Astrocyte of the hippocampus (primary cell): ENCODE measurements at places on chromosomes 3 and 15.
A peak's percentile ranks its signal among the peaks of the same experiment; 100 is the strongest.

DNA sequence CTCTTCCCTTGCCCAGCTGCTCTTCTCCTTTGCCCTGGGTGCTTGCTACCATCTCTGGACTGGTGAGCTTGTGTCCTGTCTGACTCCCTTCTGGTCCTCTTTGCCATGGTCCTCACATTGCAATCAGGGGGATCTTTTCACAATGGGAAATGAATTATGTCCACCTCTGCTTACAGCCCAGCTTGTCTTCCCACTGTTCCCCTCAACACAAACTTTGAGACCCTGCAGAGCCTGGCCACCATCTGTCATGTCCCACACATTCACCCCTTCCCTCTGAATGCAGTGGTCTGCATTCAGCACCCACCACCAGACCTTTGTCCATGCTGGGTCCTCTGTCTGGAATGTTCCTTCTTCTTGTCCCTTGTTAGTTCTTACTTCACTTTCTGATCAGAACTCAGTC lies 100.5 kb downstream of the ABHD5 start:
- DNase-seq = no peak

DNA sequence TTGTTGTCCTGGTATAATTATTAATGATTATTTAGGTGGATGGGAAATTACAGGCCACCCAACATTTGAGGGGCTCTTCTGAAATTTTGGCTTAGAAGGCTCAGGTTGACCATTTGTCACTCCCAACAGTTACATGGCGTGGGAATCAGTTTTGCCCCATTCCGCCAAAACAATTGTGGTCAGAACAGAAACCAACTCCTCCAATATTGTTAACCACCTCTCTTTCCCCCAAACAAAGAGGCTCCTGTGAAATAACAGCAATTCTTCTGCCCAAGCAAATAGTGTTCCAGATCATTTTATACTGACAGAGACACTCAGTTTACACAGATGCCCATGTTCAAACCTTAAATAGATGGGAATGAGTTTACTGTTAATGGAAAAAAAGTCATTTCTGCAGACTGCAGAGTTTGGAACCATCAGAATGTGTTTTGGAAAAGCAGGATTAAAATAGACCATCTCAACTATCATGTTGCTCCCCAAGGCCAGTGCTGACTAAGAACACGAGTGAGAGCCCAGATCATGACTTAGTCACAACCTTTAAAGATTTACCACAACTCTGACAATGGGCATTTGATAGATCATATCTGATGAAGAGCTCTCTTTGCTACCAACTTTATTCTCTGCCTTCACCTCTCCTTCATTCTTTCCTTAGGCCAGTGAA lies 102.1 kb downstream of the DUT start:
- DNase-seq = no peak

- peak; percentile 48 for DNase-seq
Measured at GRCh38 chr3:76028774-76029173, 243.4 kb upstream of the ZNF717 start.

GRCh38 chr3:27880969-27881892 lies 159.1 kb upstream of the EOMES start:
- DNase-seq = no peak

- peak; percentile 89 for DNase-seq
Measured at GRCh38 chr3:54853573-54854404, 74.1 kb downstream of the LRTM1 start.

DNA sequence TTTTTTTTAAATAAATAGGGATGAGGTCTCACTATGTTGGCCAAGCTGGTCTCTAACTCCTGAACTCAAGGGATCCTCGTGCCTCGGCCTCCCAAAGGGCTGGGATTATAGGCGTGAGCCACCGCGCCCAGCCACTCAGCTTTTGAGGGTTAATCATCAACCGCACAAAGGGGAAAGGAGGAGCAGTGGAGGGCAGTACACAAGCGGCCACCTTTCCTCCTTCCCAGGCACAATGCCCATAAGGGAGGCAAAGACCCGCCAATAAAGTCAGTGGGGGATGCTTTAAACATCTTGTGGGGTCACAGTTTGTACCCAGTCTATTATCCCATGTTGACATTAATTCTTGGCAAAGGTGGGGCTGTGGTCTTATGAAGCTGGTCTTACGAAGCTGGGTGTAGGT lies 32.4 kb downstream of the EHD4 start:
- no peak for DNase-seq

DNA sequence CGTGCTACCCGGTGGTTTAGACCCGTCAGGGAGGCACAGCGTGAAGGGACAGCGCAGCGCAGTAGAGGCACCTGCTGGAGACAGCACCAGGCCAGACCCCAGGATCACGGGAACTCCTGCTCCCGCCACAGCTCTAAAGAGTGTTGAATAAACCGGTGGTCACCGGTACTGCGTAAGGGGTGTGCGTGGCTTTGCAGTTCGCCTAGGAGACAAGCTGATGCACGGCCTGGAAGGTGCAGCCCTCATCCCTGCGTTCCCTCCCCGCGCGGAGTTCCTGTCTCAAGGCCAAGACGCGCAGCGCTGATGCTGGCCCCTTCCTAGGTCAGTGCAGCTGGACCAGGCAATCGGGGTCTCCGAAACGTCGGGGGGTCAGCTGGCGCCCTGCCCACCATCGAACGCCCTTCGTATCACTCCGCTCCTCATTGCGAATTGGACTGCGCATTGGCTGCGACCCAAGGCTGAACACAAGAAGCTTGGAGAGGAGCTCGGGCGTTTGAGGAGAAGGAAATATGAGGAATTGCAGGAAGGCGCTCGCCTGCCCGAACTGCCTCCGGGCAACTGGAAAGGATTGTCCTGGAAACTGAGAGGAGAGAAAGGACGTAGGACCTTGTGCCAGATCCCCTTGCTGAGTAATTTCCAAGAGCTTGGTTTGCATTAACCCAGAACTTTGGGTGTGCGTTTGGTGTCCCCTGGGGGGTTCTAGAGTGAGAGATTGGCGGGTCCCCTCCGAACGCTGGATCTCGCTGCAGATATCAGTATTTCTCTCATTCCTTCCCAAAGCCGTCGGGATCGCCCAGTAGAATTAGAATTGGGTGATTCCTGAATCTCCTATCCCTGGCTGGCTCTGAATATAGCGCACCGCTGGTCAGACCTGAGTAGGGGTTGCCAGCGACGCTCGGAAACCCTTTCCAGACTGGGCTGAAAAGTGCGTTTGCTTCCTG lies 2.3 kb upstream of the SOX14 start:
- no peak for DNase-seq

- no peak for DNase-seq
Measured at GRCh38 chr3:190486908-190487607, 26.8 kb upstream of the IL1RAP start.

- no peak for DNase-seq
Measured at GRCh38 chr3:28013864-28014473, 227.4 kb upstream of the CMC1 start.

DNA sequence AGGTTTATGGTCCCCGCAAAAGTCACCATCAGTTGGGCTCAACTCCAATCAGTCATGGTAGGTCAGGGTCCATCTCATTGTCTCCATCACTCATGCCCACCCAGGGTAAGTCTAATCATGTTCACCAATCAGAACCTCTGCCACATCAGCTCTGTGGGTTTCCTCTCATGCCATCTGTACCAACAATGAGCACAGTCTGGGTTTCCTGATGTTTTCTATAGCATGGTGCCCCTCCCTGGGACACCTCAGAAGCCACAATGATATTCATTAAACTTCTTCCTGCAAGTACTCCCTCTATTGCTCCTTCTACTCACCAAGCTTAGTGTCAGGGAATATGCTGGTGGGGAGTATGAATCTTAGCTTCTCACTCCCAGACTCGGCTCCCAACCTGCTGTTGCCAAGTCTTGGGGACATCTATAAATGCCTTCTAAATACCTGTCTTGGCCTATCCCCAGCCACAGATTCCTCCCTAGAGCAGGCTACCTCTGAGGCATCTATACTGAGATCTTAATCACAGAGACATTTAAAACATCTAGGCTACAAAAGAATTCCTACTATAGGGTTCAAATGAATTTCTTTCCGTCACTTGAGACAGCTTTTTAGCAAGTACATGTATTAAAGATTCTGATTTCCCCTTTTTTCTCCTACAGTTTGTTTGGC lies 5.0 kb upstream of the CCR2 start:
- DNase-seq = no peak

- DNase-seq = no peak
Measured at GRCh38 chr3:63927422-63928280, 15.5 kb upstream of the SCAANT1 start.

DNA sequence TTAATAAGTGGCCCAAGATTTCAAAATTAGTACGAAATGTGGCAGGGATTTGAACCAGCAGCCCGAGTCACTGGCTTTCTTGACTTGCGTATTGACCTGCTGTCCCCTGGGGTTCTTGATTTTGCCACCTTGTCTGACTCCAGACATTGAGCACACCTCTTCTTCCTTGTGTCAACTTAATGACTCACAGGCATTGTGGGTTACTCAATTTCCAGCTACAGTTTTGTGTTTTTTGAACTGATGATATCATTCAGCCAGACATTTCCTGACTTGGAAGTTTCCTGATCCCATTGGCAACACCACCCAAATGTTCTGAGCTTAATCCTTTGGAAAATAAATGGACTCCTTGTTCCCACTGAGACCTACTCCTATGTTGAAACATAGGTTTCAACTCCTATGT lies 64.2 kb downstream of the MOBP start:
- peak; percentile 39 for DNase-seq

GRCh38 chr15:70121624-70122302 lies 24.0 kb upstream of the TLE3 start:
- peak; percentile 80 for DNase-seq

DNA sequence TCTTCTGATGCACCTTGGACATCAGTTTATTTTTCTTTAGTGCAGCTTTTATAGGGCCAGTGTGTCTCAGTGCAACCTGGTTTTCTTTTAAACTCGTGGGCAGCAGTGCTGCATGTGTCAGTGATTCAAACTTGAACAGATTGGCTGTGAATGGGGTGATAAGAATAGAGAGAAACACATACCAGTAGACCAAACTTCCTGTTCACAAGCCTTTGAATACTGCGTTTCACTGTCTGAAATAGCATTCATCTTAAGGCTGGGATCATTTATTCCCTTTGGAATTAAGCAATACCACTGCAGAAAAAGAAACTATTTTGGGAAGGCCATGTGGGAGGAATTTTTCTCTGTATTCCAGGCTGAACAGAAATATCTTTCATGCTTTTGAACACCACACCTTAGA lies 51.7 kb downstream of the PHLDB2 start:
- DNase-seq = peak; percentile 61

DNA sequence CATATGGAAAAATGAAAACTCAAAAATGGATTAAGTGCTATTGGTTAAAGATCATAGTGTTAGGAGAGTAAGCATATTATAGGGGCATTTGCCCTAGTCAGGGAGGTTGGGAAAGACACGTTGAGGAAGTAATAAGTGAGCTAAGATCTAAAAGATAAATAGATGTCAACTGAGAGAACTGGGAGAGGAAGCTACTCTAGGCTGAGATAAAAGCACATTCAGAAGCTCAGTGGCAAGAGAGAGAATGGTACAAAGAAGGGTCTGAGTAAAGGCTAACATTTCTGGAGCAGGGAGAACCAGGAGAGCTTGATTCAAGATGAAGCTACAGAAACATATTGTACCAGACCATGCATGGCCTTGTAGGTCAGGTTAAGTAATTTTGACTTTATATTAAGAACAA lies 63.9 kb downstream of the TRPC1 start:
- no peak for DNase-seq

- DNase-seq = no peak
Measured at GRCh38 chr15:33946152-33946551, 22.1 kb upstream of the CHRM5 start.

GRCh38 chr3:141388395-141388794 lies 20.1 kb downstream of the ZBTB38 start:
- DNase-seq = no peak

DNA sequence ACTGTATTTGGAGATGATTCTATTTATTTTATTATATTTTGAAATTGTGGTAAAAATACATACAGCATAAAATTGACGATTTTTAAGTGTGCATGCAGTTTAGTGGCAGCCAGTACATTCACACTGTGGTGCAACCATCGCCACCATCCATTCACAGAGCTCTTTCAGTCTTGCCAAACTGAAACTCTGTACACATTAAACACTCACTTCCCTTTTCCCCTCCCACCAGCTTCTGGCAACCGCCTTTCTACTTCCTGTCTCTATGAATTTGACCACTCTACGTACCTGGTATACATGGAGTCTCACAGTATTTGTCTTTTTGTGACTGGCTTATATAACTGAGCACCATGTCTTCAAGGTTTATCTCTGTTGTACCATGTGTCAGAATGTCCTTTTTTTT lies 303.3 kb upstream of the ATP10A start:
- no peak for DNase-seq

GRCh38 chr3:63808633-63809032 lies 10.5 kb upstream of the C3orf49 start:
- DNase-seq = no peak

GRCh38 chr15:66761726-66762595 lies 59.9 kb downstream of the SMAD6 start:
- peak; percentile 73 for DNase-seq

GRCh38 chr3:163175970-163176369 lies 1679.4 kb downstream of the OTOL1 start:
- DNase-seq = no peak

- DNase-seq = no peak
Measured at GRCh38 chr3:10933021-10933420, 59.5 kb upstream of the SLC6A1 start.

GRCh38 chr15:56052395-56053045 lies 59.1 kb upstream of the NEDD4 start:
- peak; percentile 52 for DNase-seq

DNA sequence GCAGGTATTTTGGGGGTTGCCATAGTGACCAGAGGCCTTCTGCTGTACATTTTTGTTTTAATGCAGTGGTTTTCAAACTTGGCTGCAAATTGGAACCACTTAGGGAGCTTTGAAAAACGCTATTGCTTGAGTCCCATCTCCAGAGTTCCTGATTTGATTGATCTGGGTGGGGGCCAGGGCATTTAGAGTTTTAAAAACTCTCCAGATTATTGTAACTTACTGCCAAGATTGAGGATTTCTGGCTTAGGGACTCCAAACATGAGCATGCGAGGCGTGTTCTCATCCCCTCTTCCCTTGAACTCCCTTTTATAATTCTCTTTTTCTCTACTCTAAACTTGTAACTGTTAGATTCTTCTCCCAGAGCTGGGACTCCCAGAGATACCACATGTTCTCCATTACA lies 340.8 kb upstream of the SUCLG2 start:
- DNase-seq = no peak

DNA sequence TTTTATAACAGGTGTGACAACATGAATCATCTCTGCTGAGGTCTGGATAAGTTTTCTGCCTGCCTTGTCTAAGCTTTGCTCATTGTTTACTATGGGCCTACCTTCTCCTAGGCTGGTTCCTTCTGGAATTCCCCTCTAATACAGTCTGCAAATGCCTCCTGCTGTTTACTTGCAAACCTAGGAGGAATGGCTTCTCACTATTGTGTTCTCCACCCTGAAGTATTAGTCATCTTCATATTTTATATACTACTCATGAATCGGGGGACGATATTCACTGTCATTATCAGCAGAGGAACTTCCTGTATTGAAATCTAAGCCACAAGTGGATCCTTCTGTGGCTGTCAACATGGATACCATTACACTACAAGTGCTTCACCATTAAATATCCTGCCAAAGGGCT lies 154.8 kb downstream of the PLCL2 start:
- peak; percentile 74 for DNase-seq

- peak; percentile 23 for DNase-seq
Measured at GRCh38 chr15:68114356-68114755, 60.2 kb downstream of the PIAS1 start.

GRCh38 chr3:13011573-13012220 lies 61.5 kb downstream of the IQSEC1 start:
- no peak for DNase-seq

- peak; percentile 58 for DNase-seq
Measured at GRCh38 chr3:13002398-13003124, 70.7 kb downstream of the IQSEC1 start.
